ENCODE measurements at places on chromosomes 11 and 22.

GRCh38 chr22:23579870-23580575, at the start of gene IGLL1:
Gene IGLL1, minus strand, starts transcription at chr22:23580290. Its CDS starts 100 bp downstream, at chr22:23580190.
- H3K4me3 ChIP-seq: no peak within 1 kb of the TSS
- no peaks in the 10 kb centered on the region for H3K4me1 ChIP-seq
- DNase-seq: no peak
- no peaks in the 10 kb centered on the region for H3K27me3 ChIP-seq
- H3K27ac ChIP-seq: no peak within 1 kb of the TSS
- no peaks in the 10 kb centered on the region for H3K36me3 ChIP-seq

DNA sequence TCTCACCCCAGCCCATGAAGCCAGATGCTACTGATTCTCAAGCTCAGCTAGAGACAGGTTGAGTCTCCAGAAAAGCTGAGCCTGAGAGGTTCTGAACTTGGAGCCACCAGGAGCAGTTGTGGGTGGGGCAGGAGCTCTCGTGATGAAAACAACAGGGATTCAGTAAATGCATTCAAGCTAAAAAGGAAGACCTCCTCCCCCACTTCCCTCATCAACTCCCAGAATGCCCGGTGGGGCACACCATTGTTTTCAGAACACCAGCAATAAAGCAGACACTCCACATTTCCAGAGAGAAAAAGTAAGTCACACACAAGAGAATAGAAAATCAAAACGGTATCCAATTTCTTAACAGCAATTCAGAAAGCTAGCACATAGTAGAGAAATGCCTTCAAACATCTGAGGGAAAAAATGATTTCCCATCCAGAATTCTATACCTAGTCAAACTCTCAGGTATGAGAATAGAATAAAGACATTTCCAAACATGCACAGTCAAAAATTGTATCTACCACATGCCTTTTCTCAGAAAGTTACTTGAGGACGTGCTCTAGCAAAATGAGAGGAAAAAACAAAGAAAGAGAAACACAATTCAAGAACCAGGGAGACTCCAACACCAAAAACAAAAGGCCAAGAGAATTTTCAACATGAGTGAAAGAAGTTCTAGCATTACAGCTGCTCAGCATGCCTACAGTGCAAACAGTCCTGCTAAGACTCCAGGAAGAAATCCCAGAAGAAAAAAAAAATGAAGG, 56.8 kb downstream of the CDKN1C start:
- H3K4me1 ChIP-seq: peaks cover 28% of the 10 kb centered on the region
- no peak overlapping the region for H3K27ac ChIP-seq
- no peak for DNase-seq
- no peaks in the 10 kb centered on the region for H3K36me3 ChIP-seq
- H3K4me3 ChIP-seq: no peak overlapping the region

GRCh38 chr11:94563848-94564467, 3.2 kb upstream of the PIWIL4 start:
- H3K27me3 ChIP-seq: no peaks in the 10 kb centered on the region
- no peak overlapping the region for H3K27ac ChIP-seq
- H3K4me3 ChIP-seq: no peak overlapping the region
- no peak for DNase-seq
- no peaks in the 10 kb centered on the region for H3K36me3 ChIP-seq

DNA sequence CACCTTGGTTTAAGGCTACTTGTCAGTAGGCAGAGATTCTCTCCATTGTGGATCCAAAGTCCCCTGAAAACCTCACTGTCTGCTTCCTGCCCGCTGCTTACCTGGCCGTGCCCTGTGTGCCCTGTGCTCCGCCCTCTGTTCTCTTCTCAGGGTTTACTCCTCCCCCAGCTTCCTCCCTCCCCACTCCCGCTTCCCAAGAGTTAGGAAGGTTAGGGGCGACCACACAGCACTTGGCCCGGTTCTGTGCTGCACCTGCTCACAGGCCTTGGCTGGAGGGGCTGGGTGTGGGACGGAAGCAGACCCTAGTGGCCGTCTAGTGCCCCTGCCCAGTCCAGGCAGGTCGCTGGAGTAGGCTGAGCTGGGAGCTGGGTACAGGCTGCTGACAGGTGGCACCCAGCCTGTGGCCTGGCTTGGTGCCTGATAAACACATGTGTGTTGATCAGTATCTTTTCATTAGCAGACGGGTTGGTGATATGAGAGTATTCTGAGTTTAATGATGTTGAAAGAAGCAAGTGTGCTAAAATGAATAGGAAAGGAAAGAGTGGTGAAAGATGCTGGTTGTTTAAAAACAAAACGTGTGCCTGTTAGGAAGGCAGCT, 40.5 kb downstream of the GRAMD4 start:
- peaks cover 11% of the 10 kb centered on the region for H3K36me3 ChIP-seq
- no peak overlapping the region for H3K4me3 ChIP-seq
- no peaks in the 10 kb centered on the region for H3K4me1 ChIP-seq
- no peaks in the 10 kb centered on the region for H3K27me3 ChIP-seq

GRCh38 chr11:117171007-117171403, 7.5 kb upstream of the SIDT2 start:
- H3K27ac ChIP-seq: peak overlapping the region; percentile 22
- no peaks in the 10 kb centered on the region for H3K4me1 ChIP-seq
- no peak overlapping the region for H3K4me3 ChIP-seq
- DNase-seq: no peak
- no peaks in the 10 kb centered on the region for H3K27me3 ChIP-seq
- H3K36me3 ChIP-seq: peaks cover 19% of the 10 kb centered on the region

DNA sequence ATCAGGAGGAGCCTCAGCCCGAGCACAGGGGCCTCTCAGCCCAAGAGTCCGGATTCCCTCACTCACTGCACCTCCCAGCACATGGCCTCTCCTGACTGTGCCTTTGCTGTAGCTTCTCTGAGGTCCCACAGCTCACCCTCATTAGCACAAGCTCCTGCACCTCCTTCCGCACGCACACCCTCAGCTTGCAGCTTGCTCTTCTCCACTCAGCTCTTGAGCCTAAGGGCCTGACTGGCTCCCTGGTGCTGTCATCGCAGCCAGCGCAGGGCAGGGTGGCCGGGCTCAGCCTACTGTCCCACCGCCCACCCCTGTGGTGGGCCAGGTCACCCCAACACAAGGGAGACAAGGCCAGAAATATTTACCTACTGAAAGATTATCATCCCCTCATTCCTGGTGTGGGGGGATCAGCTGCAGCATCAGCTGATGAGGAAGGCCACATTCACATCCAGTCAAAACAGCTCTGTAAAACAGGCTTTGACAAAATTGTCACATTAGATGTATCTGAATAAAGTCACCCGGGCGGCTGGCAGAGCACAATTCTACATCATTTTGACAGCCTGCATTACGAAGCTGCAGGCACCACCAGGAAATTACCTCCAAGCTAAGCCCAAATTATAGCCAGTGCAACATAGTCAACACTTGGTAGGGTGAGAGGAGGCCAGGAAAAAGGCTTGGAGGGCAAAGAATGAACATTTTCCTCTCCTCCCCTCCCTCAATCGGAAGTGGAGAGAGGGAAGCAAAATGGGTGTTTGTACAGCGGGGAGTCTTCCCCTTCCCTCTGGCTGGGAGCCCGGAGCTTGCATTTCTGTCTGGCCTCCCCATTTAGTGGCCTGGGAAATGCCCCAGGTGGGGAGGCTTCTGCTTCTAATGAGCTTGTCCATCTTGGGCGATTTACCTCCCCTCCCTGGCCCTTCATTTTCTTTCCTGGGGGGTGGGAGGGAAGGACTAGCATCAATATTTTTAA, 29.5 kb upstream of the IGSF9B start:
- no peak overlapping the region for H3K27ac ChIP-seq
- no peaks in the 10 kb centered on the region for H3K4me1 ChIP-seq
- DNase-seq: no peak
- H3K4me3 ChIP-seq: no peak overlapping the region

DNA sequence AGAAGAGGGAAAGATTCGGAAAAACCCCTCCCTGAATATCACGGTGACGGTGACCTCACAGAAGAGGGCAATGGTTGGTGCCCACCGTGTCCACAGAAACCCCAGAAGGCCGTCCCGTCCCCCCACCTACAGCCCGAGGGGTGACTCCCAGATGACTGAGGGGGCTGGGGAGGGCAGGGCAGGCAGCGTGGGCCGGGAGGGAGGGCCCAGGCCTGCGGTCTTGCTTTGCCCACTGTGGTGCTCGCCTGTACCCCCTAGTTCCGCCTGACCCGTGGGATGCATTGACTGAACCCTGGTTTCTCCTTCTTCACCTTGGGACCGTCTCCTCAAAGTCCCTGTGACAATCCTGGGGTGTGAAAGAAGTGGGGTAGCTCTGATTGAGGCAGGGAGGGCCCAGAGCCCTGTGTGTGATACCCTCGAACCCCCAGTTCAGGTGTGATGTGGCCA, 526.7 kb downstream of the BRD1 start:
- H3K27me3 ChIP-seq: no peaks in the 10 kb centered on the region
- H3K27ac ChIP-seq: no peak overlapping the region
- H3K36me3 ChIP-seq: no peaks in the 10 kb centered on the region

GRCh38 chr11:114314096-114314495, 17.9 kb downstream of the NNMT start:
- H3K27me3 ChIP-seq: no peaks in the 10 kb centered on the region
- no peak overlapping the region for H3K4me3 ChIP-seq
- peaks cover 77% of the 10 kb centered on the region for H3K36me3 ChIP-seq
- peaks cover 60% of the 10 kb centered on the region for H3K4me1 ChIP-seq

DNA sequence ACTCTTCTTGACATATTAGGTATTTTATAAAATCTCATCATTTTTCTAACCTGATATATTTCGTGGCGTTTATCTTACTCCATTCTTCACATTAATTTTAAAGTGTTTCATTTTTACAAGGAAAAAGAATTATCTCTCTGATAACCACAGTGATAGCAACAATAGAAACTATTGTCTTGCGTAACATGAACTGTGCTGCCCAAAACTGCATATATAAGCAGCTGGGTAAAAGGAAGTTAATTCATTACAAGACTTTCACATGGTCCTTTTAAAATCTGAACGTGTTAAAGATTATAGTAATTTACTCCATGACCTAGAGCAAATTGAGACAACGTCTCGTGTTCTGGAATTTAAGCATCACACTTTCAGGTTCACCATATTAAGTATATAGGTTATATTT, 210.4 kb upstream of the GRIA4 start:
- H3K36me3 ChIP-seq: no peaks in the 10 kb centered on the region
- H3K4me1 ChIP-seq: no peaks in the 10 kb centered on the region
- H3K27ac ChIP-seq: no peak overlapping the region
- no peaks in the 10 kb centered on the region for H3K27me3 ChIP-seq

GRCh38 chr11:9601037-9601875, 27.8 kb downstream of the WEE1 start:
- no peak overlapping the region for H3K4me3 ChIP-seq
- no peaks in the 10 kb centered on the region for H3K4me1 ChIP-seq
- H3K27me3 ChIP-seq: no peaks in the 10 kb centered on the region
- DNase-seq: no peak
- no peaks in the 10 kb centered on the region for H3K36me3 ChIP-seq

DNA sequence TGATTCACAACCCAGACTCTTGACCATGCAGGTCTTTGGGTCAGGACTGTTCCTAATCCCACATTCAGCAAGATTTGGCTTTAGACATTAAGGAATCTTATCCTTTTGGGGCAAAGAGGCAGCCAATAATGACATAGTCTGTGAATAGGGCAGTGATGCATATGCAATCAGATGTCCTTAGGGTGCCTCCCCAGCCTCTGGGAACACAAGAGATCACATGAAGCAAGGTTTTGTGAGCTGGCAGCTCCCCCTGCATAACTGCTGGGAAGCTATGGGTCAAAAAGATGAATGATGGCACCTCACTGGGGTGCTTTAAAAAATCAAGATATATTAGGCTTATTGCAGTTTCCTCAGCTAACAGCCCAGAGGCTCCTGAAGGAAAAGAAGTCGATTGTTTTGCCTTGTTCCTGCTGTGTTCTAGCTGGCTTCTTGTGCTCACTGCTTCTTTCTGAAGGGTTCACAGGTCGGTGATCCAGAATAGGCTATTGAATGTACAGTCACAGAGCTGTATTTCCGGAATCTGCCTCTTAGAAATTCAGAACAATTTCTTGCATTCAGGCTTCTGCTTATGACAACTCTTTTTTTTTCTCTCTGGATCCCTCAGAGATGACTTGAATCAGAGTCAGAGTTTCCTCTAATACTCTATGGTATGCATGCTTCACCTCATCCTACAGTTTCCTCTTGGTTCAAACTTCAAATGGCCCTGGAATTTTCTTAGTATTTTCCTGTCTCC, 31.7 kb downstream of the INSC start:
- no peak overlapping the region for H3K4me3 ChIP-seq
- H3K4me1 ChIP-seq: no peaks in the 10 kb centered on the region
- no peaks in the 10 kb centered on the region for H3K36me3 ChIP-seq
- no peak for DNase-seq
- H3K27me3 ChIP-seq: no peaks in the 10 kb centered on the region

- DNase-seq: no peak
- H3K27ac ChIP-seq: no peak overlapping the region
- H3K27me3 ChIP-seq: no peaks in the 10 kb centered on the region
- H3K4me1 ChIP-seq: no peaks in the 10 kb centered on the region
- no peak overlapping the region for H3K4me3 ChIP-seq
These were observed 67.7 kb downstream of the ARHGAP8 start for GRCh38 chr22:44819966-44820631.

GRCh38 chr11:986270-986951, 50.1 kb downstream of the MUC6 start:
- no peak for DNase-seq
- H3K4me3 ChIP-seq: no peak overlapping the region
- H3K27me3 ChIP-seq: no peaks in the 10 kb centered on the region
- peaks cover 59% of the 10 kb centered on the region for H3K36me3 ChIP-seq

GRCh38 chr11:73342633-73343032, 33.6 kb upstream of the RELT start:
- H3K4me1 ChIP-seq: peaks cover 29% of the 10 kb centered on the region
- DNase-seq: no peak
- no peak overlapping the region for H3K27ac ChIP-seq
- H3K4me3 ChIP-seq: peak overlapping the region; percentile 65
- no peaks in the 10 kb centered on the region for H3K27me3 ChIP-seq

GRCh38 chr22:26238596-26238995, 69.3 kb downstream of the SEZ6L start:
- no peak for DNase-seq
- no peaks in the 10 kb centered on the region for H3K36me3 ChIP-seq
- H3K4me1 ChIP-seq: no peaks in the 10 kb centered on the region
- H3K27ac ChIP-seq: no peak overlapping the region
- H3K27me3 ChIP-seq: no peaks in the 10 kb centered on the region

GRCh38 chr11:24574461-24574860, 77.6 kb downstream of the LUZP2 start:
- no peaks in the 10 kb centered on the region for H3K27me3 ChIP-seq
- H3K36me3 ChIP-seq: no peaks in the 10 kb centered on the region
- no peak for DNase-seq
- no peak overlapping the region for H3K27ac ChIP-seq
